Stimulated activated naive B cell treated with anti-CD40 and anti-IgM and Interleukin-4, amounts not matched to agents 10 μg/mL and 1 μg/mL and 100 μg/mL, for 72 hours (primary cell): ENCODE measurements at places on chromosomes 12 and 14.

DNA sequence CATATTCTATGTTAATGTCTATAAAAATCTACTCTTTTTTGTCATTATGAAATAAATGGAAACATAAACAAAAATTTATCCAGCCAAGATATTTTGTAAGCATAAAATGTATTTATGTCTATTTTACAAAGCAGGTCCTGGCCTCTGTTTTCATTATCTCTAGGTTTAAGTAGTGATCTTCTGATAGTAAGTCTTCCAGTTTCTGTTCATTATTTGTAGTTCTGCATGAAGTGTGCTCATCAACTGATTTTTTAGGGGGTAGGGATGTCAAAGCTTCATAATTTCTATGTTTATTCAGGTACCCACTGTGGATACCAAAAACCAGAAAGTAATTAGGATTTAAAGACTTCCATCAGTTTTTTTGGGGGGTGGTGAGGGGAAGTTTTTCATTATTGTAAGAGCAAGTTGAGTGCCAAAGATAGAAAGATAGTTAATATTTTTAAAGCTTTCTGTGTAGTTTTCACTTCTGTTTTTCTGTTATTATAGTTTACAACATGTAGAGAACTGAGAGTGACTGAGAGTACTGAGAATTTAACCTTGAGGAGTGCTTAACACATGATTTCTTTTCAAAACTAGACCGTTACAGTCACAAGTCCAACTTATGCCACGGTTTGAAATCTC, 30.6 kb upstream of the LMO3 start:
- no peak for DNase-seq

- no peak for DNase-seq
These were observed 134.9 kb upstream of the IFNG-AS1 start for GRCh38 chr12:67854351-67854750.

DNA sequence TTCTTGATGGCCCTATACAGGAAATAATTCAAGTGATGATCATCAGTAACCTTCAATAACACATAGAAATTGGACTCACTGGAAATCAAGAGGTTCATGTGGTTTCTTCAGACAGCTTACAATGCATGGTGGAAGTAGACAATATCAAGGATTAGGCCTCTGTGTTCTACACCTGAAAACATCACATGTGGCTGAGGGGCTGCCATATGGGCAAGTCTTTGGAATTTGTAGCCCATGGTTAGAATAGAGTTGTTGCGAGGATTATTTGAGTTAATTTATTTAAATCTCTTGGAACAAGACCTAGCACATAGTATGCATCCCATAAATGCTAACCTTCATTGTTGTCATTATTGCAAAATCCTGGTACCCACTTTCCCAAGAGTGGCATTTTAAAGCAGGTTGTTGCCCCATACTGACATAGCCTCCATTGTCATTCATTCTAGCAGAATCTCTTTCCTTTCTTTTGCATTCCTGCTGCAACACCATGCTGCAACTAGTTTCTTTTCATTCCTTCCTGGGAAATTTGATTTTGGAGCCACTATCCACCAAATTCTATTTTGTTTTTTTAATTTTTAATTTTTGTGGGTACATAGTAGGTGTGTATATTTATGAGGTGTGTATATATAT, 352.7 kb upstream of the NAV3 start:
- DNase-seq, result no peak

DNA sequence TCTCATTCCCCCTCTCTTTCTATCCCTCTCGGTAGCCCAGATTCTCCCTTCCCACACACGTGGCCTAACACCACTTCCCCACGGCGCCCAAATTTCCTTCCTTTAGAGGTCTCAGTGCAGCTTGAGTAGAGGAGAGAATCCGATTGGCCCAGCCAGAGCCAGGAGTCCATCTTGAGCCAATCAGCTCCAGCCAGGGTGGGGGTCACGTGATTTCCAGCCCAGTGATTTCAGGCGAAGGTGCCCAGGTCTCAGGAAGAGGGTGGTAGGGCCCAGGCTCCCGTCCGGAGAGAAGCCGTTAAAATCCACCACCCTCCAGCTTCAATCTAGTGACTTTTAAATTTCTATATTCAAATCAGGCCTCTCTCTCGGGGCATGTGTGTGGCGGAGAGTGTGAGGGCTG, 45.2 kb upstream of the MYL2 start:
- no peak for DNase-seq

DNA sequence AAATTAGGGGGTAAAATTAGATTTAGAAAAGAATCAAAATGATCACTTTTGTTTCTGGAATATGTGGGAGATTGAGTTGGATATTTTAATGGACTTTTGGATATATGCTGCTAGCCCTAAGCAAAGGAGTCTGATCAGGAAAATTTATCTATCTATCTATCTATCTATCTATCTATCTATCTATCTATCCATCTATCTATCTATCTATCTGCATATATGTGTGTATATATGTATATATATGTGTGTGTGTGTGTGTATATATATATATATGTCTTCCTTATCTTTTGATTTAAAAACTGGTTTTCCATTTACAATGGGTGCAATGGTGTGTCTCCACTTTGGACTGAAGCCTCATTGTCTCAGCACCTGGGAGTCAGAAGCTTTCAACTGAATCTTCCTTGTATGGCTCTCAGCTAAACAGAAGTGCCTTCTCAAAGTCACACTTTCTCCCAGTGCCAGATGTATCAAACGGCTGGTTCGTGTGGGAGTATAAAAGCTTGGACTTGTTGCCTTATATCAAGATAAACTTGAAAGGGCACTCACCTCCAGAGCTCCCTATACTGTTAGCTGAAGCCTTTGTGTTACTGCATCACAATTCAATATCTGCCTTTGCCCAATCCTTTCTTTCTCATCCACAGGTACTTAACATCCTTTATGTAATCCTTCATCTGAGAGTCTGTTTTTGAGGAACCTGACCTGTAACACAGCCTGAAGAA, 31.6 kb upstream of the CD69 start:
- DNase-seq, result no peak

DNA sequence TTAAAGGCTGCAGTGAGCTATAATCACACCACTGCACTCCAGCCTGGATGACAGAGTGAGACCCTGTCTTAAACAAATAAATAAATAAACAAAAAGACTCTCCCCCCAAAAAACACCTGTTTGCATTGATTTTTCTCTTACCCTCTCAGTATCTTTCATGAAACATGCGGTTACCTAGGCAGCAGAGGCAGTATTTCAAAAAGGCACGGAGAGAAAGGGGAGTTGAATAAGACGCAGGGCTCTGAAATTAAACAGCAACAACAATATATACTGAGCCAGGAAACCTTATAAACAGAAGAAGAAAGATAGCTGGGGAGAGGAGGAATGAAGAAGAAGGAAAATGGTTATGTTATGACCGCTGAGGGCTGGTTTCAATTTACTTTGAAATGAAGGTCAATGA, 277.6 kb downstream of the BTG1 start:
- DNase-seq, result no peak

GRCh38 chr12:92911339-92911738, 17.8 kb downstream of the EEA1 start:
- no peak for DNase-seq

DNA sequence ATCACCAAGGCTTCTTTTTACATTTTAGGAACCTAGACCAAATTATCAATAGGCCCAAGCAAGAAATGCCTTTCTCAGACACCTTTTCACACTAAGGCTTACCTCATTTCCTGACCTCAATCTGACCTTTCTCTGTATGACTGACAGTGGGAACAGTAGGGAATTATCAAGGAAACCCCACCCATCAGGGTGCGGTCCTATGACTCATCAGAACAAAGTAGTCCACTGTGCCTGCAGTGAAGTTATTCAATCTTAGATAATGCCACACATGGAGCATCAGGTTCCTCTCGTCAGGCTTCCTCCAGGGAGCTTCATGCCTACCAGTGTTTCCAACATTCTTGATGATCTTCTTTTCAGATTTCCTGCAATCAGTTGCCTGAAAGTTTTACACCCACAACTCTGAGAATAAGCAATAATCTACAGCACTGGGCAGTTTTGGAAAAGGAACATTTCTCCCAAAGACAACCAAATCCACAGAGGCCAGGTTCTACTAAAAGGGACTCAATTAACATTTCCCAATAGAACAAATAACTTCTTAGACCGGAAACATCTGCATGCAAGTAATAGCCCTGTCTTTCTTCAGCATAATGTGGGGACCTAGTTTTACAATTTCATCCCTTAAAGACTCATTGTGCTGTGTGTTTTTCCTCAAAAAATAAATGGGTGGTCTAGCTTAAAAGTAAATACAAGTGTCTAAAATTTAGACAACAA, 35.9 kb upstream of the TMTC2 start:
- no peak for DNase-seq

DNA sequence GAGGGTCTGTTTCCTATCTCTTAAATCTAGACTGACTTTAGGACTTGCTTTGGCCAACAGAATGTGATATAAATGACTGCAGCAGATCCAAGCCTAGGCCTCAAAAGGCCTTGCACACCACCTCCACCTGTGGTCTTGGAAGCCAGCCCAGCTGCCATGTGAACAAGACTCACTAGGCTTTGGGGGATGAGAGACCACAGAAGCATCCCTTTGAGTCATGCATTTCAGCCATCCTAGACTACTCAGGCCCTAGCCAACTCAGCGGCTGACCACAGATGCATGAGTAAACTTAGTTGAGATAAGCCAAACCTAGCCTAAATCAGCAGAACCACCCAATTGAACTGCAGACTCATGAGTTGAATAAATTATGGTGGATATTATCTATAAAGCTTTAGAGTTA, 87.7 kb downstream of the KCNH5 start:
- no peak for DNase-seq

- DNase-seq, result no peak
These were observed 13.7 kb downstream of the ATG2B start for GRCh38 chr14:96349286-96350075.

GRCh38 chr12:21950649-21951048, 9.4 kb upstream of the ABCC9 start:
- no peak for DNase-seq

GRCh38 chr12:18868717-18869116, 130.8 kb downstream of the CAPZA3 start:
- no peak for DNase-seq

DNA sequence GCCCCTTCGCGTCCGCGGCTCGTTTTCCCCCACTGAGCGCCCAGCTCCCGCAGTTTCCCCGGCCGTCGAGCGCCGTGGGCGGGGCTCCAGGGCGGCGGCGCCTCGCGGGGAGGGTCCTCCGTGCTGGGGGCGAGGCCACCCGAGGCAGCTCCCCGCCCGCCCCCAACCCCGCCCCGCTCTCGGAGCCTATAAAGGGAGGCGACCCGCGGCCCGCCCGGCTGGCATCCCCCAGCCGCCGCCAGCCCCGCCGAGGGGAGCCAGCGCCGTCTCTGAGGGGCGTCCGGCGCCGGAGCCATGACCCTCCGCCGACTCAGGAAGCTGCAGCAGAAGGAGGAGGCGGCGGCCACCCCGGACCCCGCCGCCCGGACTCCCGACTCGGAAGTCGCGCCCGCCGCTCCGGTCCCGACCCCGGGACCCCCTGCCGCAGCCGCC, at the start of gene TAMALIN:
Gene TAMALIN, plus strand, starts transcription at position 221 of the 432 bp plus-strand sequence. Its CDS starts 74 bp downstream, at position 295.
- peak; percentile 87 for DNase-seq

GRCh38 chr12:95739561-95740313, 50.8 kb downstream of the NTN4 start:
- DNase-seq, result no peak

GRCh38 chr12:30508205-30508967, 187.3 kb downstream of the IPO8 start:
- DNase-seq, result no peak

GRCh38 chr12:130128790-130129735, 33.2 kb upstream of the FZD10 start:
- no peak for DNase-seq

- no peak for DNase-seq
These were observed 31.9 kb downstream of the SLC39A9 start for GRCh38 chr14:69430306-69430939.

GRCh38 chr12:40738856-40739255, 46.6 kb downstream of the CNTN1 start:
- no peak for DNase-seq

GRCh38 chr12:121495746-121496145, 85.1 kb downstream of the KDM2B start:
- no peak for DNase-seq

- DNase-seq, result no peak
These were observed 27.4 kb upstream of the PAPLN start for GRCh38 chr14:73209953-73210352.

DNA sequence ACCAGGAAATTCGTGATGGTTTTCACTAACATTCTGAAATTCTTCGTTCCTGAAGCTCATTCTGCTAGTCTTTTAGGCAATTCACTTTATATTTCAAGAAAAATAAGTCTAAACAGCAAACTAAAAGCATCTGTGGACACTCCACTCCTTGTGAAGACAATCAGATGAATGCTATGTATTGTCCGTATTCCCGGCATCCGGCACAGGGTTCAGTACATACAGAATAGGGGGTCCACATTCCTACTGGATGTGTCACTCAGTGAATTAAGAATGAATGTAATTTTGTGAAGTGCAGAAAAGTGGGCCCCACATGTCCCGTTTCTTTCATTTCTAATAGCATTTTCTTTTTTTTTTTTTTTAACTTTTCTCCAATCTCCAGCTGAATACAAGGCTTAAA, 241.3 kb downstream of the GRIN2B start:
- no peak for DNase-seq

DNA sequence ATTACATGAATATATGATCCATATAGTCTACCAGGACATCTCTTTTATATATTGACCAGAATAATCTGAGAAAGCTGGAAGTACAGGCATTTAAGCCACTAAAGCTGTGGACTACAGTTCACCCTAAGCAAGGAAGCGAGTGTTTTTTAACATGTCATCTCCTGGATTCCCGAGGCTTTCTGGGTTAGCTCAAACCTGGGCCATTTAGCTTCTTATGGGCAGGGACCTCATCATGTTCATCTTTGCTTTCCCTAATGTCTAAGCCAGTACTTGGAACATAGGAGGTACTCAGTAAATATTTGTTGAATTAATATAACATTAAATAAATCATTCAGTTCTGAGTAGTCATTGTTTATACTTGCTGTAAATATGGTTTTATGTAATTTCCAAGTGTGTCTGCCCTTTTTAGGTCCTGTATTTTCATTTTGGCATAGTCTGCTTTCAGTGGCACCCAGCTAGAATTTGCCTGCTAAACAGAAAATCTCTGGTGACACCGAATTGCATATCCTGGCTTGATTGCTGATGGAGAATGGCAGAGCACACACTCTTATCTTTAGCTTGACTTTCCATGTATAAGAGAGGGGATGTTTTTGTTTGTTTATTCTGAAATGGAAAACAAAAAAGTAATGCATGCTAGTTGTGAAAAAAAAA, 344.5 kb downstream of the ZFP36L1 start:
- no peak for DNase-seq
